ENCODE measurements at places on chromosomes 1 and 21.
A peak's percentile ranks its signal among the peaks of the same experiment; 100 is the strongest.

DNA sequence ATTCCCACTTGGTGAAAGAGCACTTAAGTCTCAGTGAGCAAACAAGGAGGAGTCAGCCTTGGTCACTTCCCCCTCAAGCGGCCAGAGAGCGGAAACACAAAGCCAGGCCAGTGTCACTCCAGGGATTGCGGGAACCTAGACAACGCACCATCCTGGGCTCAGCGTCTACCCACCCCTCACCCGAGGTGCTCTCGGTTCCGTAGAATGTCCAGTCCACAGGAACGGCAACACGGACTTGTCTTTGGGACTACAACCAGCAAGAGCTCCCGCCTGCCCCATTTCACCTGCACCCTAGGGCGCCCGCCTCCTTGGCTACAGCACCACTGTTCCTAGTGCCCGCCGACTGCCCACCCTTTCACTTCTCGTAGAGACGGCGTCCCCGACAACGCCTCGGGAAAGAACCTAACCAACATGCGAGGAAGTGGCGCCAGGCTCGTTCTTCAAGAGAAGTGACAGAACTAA, 509 bp downstream of the GDAP2 start:
- peak; percentile 45 for DNase-seq

- DNase-seq: no peak
These were observed 132.5 kb downstream of the PRDM2 start for GRCh38 chr1:13832536-13832935.

DNA sequence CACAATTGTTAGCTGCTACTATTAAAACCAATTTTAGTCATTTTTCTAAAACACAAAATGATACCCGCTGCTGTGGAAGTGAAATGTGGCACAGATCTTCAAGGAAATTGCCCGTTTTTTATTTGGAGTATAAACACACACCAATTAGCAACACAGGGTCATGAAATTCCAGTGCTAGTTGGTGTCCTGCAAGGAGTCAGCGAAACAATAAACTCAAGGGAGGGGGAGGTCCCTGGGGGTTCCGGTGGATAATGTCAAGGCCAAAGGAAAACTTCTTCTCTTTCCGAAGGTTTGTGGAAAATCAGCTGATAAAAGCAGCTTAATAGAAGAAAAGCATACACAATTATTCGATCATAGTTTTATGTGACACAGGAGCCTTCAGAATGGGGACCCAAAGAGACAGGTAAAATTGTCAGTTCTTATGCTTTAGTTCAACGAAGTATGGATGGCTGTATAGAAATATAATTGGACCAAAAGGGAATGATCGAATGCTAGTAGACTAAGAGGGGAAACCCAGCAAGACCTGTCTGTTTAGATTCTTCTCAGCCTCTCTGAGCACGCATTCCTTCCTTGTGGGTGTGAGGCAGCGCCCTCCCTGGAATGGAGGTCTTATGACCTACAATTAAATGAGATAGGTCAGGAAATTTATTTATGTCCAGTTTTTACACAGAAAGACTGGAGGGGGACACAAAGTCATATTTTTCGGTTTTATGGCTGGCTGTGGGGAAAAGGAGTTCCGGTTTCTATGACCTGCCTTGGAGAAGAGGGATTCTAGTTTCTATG, 65.9 kb downstream of the KCNK1 start:
- DNase-seq: no peak

DNA sequence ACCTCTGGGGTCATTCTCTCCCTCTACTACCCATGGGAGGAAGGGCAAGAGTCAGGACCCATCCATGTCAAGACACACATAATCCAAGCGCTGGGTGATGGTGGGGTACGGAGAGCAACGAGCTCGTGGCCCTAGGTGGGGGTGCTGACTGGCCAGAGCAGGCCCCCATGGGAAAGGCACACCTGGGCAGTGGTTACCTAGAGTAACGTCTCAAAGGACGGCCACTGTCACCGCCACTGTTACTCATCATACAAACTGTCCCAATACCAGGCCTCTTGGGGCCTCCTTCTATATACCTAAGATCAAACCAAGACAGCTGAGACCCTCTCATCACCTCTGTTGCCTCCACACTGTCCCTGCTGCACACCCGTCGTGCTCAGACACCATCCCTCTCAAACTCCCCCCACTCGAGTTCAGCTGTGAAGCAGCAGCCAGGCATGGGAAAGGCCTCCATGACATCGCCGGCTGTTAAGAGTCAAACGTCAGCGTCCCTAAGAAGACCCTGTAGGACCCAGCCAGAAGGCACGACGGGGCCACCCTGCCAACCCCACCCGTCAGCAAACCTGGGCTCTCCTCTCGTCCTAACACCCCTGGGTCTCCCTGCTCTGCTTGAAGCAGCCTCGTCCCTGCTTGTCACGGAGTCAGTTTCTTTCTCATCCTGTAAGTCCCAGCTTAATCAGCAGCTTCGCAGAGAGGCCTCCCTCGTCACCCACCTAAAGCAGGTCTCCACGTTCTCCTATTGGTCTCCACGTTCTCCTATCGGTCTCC, 15.3 kb downstream of the NPHP4 start:
- DNase-seq: no peak

- peak; percentile 29 for DNase-seq
These were observed 20.7 kb upstream of the LAX1 start for GRCh38 chr1:203744075-203744972.

DNA sequence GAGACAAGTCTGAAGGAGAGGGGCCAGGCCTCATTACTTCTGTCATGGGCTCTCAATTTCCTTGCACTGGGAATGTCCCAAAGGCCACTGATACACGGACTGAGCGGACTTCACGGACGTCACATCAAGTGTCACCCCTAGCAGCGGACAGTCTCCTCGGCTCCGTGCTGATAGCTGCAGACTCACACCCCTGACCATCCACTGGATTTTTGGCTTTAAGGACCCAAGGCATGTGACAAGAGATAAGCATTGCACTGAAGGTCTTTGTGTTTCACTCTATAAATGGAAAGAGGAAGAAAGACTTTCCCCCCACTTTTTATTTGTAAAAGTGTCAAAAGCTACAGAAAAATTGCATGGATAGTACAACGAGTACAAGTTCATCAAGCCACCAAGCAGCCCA, 200.4 kb upstream of the FGGY start:
- no peak for DNase-seq

DNA sequence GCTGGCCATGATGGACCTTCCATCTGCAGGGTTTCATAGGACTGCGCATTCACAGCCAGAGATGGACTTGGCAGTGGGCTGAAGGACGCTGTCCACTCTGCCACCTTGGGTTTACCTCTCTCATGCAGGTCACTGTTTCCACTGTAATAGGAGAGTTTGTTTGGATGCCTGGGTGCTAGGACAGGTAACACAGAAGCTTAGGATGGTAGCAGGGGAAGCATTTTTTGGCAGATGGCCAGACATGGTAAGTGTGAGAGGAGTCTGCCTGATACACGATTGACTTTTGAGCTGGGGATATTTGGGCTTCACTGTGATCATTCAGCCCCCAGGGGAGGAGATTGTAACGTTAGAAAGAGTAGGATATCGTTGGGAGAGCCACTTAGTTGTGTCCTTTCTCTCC, 11.8 kb downstream of the PSEN2 start:
- no peak for DNase-seq

- DNase-seq: no peak
These were observed 969.5 kb upstream of the B3GALT2 start for GRCh38 chr1:194155962-194156361.

DNA sequence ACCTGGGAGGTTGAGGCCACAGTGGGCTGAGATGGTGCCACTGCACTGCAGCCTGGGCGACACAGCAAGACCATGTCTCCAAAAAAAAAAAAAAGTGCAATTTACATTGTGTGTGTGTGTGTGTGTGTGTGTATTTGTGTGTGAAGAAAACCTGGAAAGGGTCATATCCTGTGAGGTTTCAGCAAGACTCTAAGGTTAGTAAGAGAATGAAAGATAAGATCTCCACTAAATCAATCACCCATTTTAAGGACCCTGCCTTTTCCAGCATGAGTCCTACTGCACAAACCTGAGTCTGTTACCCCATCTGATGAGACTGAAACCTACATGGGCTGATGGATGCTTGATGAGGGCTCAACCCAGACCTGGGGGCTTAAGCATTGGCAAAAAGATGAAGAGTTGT, 4.9 kb upstream of the C1orf74 start:
- no peak for DNase-seq

GRCh38 chr1:7493711-7494454, 277.2 kb upstream of the VAMP3 start:
- DNase-seq: no peak

- DNase-seq: no peak
These were observed 220.0 kb downstream of the PAPPA2 start for GRCh38 chr1:176682830-176683535.

- DNase-seq: no peak
These were observed 29.2 kb downstream of the RAP1A start for GRCh38 chr1:111648806-111649205.

GRCh38 chr1:221994939-221995338, 253.1 kb upstream of the DUSP10 start:
- no peak for DNase-seq

- DNase-seq: no peak
These were observed 55.8 kb downstream of the TRIM33 start for GRCh38 chr1:114455102-114455785.

- DNase-seq: peak; percentile 1
These were observed at the start of gene TLCD4 for GRCh38 chr1:95117207-95118066. TSS of gene TLCD4 (plus strand) at chr1:95117355. CDS start at chr1:95143902, 26,547 bp downstream.

DNA sequence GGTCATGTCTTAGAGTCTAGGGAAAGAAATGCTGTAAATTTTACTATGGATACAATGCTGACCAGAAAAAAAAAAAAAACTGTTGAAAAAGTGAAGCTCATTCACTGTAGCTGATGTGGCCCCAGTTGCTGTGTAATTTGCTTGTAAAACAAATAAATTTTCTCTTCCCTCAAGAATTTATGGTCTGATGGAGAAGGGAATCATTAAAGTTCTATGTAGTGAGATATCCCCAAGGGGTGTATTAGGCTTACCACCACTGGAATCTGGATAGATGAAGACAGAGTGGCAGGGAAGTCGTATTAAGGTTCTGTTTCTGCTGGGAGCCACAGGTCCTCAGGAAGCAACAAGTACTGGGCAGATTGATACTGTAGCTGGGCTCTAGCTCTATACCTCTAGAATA, 860.0 kb downstream of the LTN1 start:
- no peak for DNase-seq

DNA sequence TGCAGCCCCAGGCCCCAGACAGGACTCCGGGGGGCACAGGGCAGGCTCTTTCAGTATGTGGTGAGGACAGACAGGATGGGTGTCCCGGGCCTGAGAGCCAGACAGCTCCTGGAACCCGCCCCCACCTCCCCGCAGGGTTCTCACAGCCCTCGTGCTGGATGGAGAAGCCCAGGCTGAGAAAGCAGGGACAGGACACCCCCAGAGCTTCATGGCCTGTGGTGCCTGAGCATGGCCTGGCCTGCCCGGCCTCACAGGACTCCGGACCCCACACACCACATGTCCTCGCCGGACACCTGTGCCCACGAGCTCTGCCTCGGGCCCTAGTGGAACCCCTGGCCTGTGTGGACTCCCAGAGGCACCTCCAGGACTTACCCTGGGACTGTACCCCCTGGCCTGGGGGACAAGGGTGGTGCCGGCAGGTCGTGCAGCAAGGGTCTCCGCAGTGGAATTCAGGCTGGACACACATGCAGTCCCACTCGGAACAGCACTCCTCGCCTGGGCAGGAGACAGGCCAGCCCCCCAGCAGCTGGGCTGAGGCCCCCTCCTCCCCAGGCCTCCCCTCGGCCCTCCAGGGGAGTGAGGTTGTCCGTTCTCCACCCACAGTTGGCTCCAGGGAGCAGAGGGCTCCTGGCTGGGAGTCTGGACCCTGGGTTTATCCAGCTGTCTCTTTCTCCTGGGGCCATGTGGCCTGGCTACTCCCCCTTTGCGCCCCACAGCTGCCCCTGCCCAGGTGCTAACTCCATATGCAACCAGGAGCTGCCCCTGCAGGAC, 1.2 kb downstream of the TNFRSF18 start:
- no peak for DNase-seq

DNA sequence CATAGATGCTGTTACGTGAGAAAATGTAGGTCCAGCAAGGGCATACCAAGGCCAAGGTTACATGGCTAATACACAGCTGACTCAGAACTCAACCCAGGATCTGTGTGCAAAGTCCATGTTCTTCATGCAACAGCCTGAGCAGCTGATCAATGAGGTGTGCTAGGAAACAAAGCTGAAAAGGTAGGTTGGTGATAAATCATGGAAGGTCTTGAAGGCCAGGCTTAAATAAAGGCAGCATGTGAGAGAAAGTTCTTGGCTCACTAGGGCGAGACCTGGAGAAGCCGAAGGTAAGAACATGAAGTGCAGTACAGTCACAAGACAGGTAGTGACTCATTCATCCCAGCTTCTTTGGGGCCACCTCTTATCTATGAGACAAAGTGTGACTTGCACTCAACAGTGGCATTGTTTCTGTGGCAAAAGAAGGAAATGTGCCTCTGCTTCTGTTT, 33.4 kb downstream of the TLR5 start:
- no peak for DNase-seq

DNA sequence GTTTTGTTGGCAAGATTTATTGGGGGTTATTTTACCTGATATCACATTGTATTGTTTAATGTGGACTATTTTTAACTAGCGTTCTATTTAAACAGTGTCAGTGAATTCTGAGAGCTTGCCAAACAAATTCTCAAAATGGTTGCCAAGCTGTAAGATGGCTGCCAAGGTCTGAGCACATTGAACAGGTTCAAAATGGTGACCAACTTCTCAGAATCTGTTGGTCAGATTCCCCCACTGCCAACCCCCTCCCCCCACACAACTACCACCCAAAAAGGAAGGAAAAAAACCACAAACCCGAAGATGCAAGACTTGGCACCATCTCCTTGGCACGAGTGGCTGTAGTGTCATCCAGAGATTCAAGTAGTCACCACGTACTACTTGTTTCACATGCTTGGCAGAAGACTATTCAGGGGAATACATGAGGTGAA, 159.1 kb downstream of the NFIA start:
- no peak for DNase-seq

DNA sequence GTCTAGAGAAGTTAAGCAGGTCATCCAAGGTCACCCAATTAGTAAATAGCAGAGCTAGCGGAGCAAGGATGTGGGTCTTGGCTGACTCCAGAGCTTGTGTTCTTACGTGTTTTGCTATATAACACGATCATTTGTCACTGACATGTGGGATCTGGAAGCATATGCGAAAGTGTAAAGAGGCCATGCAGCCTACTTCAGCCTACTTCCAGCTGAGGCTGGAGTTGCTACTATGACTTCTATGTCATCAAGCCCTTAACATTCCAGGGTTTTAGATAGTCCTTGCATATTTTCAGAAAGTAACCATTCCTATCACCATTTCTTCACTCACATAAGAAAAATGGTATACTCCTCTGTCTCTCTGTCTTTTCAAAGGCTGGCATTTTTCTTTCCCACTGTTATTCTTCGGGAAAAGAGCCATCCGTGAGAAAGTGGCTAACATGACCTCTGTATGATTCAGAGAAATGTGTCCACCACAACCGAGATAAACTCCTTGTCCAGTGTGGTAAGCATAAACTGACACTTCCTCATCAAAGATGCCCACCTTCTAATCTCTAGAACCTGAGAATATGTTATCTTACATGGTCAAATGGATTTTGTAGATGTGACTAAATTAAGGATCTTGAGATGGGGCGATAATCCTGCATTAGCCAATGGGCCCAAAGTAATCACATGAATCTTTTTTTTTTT, 24.0 kb upstream of the ABL2 start:
- DNase-seq: no peak

- peak; percentile 51 for DNase-seq
These were observed 10.3 kb downstream of the ALX3 start for GRCh38 chr1:110060034-110060661.

Measured in effector memory CD4-positive, alpha-beta T cell (primary cell).